ENCODE measurements at places on chromosomes 1 and 21.

GRCh38 chr1:229031061-229031460 lies 239.8 kb upstream of the RAB4A start:
- no peak for DNase-seq

DNA sequence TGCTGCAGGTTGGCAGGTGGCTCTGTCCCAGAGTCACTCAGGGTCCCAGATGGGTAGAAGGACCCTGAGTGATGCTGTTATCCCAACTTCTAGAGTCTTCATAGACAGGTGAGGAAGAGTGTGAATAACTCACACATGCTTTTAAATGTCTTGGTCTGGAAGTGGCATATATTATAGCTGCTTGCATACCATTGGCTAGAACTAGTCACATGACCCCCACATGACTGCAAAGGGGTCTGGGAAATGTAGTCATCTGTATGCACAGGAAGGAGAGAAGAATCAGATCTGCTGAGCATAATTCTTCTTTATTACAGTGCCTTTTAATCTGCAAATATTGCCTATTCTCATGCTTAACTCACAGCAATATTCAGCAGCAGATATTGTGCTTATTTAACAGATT lies 28.2 kb upstream of the KLHDC7A start:
- no peak for DNase-seq

GRCh38 chr1:171981303-171981702 lies 140.0 kb downstream of the DNM3 start:
- DNase-seq = no peak

GRCh38 chr1:202101184-202101583 lies 21.5 kb upstream of the GPR37L1 start:
- no peak for DNase-seq

Measured in activated naive CD4-positive, alpha-beta T cell (primary cell).